A549 treated with RU486 at 1 μM for 4 hours (cell line): ENCODE measurements at places on chromosomes 3 and 15. TPM values are rescaled to one million over a fixed set of nuclear protein-coding genes. Genes with fewer than 3 reads are reported as not detected.

The CD80 gene
- total RNA-seq: not detected in 5 replicates

The ZDHHC23 gene
- total RNA-seq: 2.6 to 4.1 TPM (median 3.3 TPM) in 5 replicates

The PAQR5 gene
- total RNA-seq: 78.9 to 110 TPM (median 109 TPM) in 5 replicates

The ZNF662 gene
- total RNA-seq: not detected in 5 replicates

The FGF7 gene
- not detected in 5 replicates for total RNA-seq

The PTH1R gene
- total RNA-seq: 0.07 to 0.67 TPM (median 0.47 TPM) in 5 replicates

The ROBO1 gene
- 13.3 to 16.6 TPM (median 15.0 TPM) in 5 replicates for total RNA-seq

The RASGRF1 gene
- 0.23 to 0.66 TPM (median 0.35 TPM) in 5 replicates for total RNA-seq

The SAXO2 gene
- 1.9 to 3.4 TPM (median 2.6 TPM) in 5 replicates for total RNA-seq

The EEF1AKMT4 gene
- total RNA-seq: 8.7 to 14.7 TPM (median 12.7 TPM) in 5 replicates

The LNP1 gene
- total RNA-seq: 0.66 to 1.2 TPM (median 0.80 TPM) in 5 replicates

The CCR3 gene
- total RNA-seq: not detected in 5 replicates

The GPR176 gene
- total RNA-seq: 10.6 to 14.4 TPM (median 13.0 TPM) in 5 replicates
